ENCODE measurements at places on chromosomes 3 and 15. TPM values are rescaled to one million over a fixed set of nuclear protein-coding genes. Genes with fewer than 3 reads are reported as not detected.

DNA sequence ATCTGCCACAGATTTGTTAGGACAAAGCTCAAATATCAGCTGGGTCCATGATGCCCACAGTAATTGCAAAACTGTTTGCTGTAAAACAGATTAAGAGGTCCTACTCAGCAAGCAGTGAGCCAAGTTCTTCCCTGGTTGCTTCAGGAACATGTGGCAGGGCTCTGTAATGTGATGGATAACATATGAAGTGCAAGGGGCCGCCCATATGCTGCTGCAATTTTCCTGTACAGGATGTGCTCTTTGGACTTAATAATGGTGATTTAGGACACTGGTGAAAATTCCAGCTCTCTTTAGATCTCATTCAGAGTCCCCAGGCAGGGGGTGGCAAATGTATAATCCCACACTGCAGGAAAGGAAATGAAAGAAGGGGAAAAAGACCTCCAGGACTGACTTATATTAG is 289.4 kb downstream of the LSAMP start:
- H3K27ac ChIP-seq, result no peak overlapping the region
- no peak overlapping the region for H3K4me3 ChIP-seq
- no peaks in the 10 kb centered on the region for H3K4me1 ChIP-seq

The ZNF502 gene
- total RNA-seq, result 1.8 TPM

DNA sequence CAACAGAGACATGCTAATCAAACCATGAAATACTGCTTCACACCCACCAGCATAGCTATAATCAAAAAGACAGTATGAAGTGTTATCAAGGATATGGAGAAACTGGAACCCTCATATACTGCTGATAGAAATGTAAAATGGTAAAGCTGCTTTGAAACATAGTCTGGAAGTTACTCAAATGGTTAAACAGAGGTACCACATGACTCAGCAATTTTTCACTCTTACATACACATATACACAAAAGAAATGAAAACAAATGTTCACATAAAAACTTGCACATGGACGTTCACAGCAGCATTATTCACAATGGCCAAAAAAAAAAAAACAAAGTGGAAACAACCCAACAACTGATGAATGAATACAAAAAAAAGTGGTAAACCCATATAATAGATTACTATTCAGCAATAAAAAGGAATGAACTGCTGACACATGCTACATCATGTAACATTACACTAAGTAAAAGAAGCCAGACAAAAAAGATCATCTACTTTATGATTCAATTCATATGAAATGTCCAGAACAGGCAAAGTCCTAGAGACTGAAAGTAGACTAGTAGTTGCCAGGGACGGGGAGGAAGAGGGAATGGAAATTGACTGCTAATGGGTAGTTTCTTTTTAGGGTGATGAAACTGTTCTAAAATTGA is 23.2 kb downstream of the ZNF148 start:
- no peak overlapping the region for H3K4me3 ChIP-seq
- peak overlapping the region; percentile 32 for H3K27ac ChIP-seq
- no peak for DNase-seq
- H3K36me3 ChIP-seq, result peaks cover 35% of the 10 kb centered on the region

DNA sequence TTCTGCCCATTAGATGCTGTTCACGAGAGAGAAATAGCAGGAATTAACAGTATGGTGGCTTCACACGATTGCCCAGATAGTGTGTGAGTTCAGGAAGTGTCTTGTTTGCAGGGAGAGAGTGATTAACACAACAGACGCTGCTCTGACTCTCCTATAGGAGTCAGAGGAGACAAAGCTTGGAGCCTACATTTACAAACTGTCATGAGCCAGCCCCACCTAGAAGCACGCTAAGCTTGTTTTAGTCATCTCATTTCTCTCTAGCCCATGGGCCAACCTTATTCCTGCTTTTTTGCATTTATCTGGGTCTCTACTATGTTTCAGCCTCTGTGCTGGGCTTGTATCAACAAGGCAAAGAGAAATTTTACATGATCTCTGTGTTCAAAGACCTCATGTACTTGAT is 128.3 kb upstream of the BFSP2 start:
- no peak for DNase-seq
- H3K27me3 ChIP-seq, result peaks cover 9% of the 10 kb centered on the region
- no peaks in the 10 kb centered on the region for H3K36me3 ChIP-seq
- H3K27ac ChIP-seq, result no peak overlapping the region
- no peak overlapping the region for H3K4me3 ChIP-seq
